ENCODE measurements at places on chromosomes 5 and 9. TPM values are rescaled to one million over a fixed set of nuclear protein-coding genes. Genes with fewer than 3 reads are reported as not detected.
A peak's percentile ranks its signal among the peaks of the same experiment; 100 is the strongest.

GRCh38 chr5:54645882-54646355, 128.4 kb downstream of the SNX18 start:
- peaks cover 57% of the 10 kb centered on the region for H3K4me1 ChIP-seq
- H3K27ac ChIP-seq = peak overlapping the region; percentile 53
- DNase-seq = no peak
- peaks cover 6% of the 10 kb centered on the region for H3K36me3 ChIP-seq
- no peaks in the 10 kb centered on the region for H3K27me3 ChIP-seq
- H3K4me3 ChIP-seq = peak overlapping the region; percentile 78

GRCh38 chr5:30698217-30698616, 495.3 kb upstream of the CDH6 start:
- no peak overlapping the region for H3K27ac ChIP-seq
- no peak for DNase-seq
- no peak overlapping the region for H3K4me3 ChIP-seq
- H3K4me1 ChIP-seq = no peaks in the 10 kb centered on the region

GRCh38 chr5:115054387-115054951, 115.2 kb downstream of the TRIM36 start:
- no peaks in the 10 kb centered on the region for H3K36me3 ChIP-seq
- no peaks in the 10 kb centered on the region for H3K4me1 ChIP-seq
- no peak overlapping the region for H3K27ac ChIP-seq
- H3K4me3 ChIP-seq = no peak overlapping the region
- peaks cover 15% of the 10 kb centered on the region for H3K27me3 ChIP-seq

The KIAA0825 gene
- 1.1 TPM for total RNA-seq

The CENPK gene
- 104 TPM for total RNA-seq

- H3K4me3 ChIP-seq = no peak overlapping the region
- H3K27me3 ChIP-seq = no peaks in the 10 kb centered on the region
- DNase-seq = no peak
- no peak overlapping the region for H3K27ac ChIP-seq
- H3K4me1 ChIP-seq = no peaks in the 10 kb centered on the region
Observed at GRCh38 chr9:111712369-111712768, 51.0 kb downstream of the GNG10 start.

The ROPN1L gene
- total RNA-seq = 0.58 TPM

The ISL1 gene
- not detected for total RNA-seq

The ARSB gene
- total RNA-seq = 12.4 TPM

DNA sequence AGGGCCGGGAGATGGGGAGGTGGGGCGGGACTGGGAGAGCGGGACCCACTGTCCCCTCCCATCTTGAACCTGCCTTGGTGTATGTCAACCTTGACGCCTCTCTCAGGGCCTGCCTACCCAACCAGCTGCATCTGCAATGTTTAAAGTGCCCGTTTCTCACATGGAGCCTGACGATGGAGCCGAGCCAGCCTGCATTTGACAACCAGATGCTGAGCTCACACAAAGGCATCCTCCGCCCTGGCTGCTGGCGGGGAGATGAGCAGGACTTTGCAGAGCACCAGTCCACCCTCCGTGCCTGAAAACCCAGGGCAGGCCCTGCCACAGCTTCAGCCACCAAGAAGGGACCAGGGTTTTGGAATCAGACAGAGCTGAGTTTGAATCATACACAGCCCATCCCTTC, 141.1 kb upstream of the SMIM23 start:
- H3K4me1 ChIP-seq = no peaks in the 10 kb centered on the region
- peaks cover 13% of the 10 kb centered on the region for H3K27me3 ChIP-seq
- DNase-seq = no peak
- no peaks in the 10 kb centered on the region for H3K36me3 ChIP-seq
- no peak overlapping the region for H3K27ac ChIP-seq
- no peak overlapping the region for H3K4me3 ChIP-seq

The CDH6 gene
- not detected for total RNA-seq

- H3K27ac ChIP-seq = no peak overlapping the region
- no peaks in the 10 kb centered on the region for H3K4me1 ChIP-seq
- DNase-seq = no peak
- no peaks in the 10 kb centered on the region for H3K27me3 ChIP-seq
Observed at GRCh38 chr5:12848709-12849108, 944.5 kb upstream of the CTNND2 start.

DNA sequence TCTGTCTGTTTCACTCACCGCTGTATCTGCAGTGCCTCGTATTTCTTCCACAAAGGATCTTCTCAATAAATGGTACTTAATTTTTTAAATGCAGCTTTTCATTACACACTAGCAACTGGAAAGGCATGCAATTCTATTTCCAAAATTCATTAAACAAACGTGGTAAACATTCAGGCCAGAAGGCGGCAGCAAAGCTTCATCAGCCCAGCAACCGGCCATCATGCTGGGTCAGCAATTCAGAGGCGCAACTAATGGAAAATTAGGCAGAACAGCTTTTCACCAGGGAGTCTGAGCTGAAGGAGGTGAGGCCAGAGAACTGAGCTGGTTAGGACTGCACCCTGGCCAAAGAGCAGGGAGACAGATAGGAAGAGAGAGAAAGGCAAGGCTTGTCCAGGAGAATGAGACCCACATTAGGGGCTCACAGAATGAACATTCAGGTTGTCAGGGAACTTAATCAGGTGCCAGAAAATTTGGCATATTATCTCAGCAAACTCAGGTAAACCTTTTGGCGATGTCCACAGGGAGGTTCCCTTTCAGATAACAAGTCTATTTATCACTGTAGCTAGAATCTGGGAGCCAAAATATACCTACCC, 17.7 kb upstream of the RNF180 start:
- no peaks in the 10 kb centered on the region for H3K4me1 ChIP-seq
- H3K27me3 ChIP-seq = no peaks in the 10 kb centered on the region
- no peak overlapping the region for H3K27ac ChIP-seq
- peak; percentile 2 for DNase-seq

DNA sequence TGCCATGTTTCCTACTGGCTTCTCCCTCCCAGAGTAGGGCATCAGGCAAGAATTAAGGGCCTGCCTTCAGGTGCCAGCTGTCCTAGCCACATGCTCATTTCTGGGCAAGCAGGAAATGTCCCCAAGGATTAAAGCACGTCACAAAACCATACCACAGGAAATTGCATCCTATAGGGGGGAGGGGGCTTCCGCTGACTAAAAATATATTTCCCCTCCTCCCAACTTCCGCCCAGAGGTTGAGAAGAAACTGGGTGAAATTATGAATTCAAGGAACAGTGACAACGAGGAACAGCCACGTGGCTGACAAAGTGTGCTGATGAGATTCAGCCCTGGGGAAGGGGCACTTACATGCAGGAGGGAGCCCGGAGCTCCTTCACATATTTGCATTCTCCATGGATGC, 4.1 kb downstream of the HBEGF start:
- peaks cover 57% of the 10 kb centered on the region for H3K4me1 ChIP-seq
- DNase-seq = peak; percentile 37
- H3K27me3 ChIP-seq = no peaks in the 10 kb centered on the region
- peak overlapping the region; percentile 83 for H3K27ac ChIP-seq
- H3K36me3 ChIP-seq = peaks cover 7% of the 10 kb centered on the region

- no peaks in the 10 kb centered on the region for H3K36me3 ChIP-seq
- no peak overlapping the region for H3K4me3 ChIP-seq
- DNase-seq = no peak
- no peak overlapping the region for H3K27ac ChIP-seq
- no peaks in the 10 kb centered on the region for H3K4me1 ChIP-seq
Observed at GRCh38 chr9:105168870-105169319, 75.6 kb upstream of the SLC44A1 start.

DNA sequence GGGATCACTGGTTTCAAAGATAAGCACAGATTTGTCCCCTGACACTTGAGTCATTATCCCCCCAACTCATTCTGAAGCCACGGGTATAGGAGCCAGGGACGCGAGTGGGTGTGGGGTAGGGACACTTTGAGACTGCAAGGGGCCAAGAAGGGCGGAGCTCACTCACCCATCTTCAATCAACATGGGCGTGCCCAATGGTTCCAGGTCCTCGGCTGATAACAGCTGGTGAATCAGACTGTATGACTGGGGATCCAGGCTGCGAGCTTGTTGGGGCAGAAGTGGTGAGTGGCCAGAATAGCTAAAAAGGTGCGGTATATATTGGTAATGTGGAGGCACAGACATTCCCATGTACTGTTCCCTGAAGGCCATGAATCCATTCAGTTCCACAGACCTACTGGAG, 30.7 kb upstream of the NR5A1 start:
- H3K27me3 ChIP-seq = peaks cover 5% of the 10 kb centered on the region
- H3K4me1 ChIP-seq = no peaks in the 10 kb centered on the region
- H3K36me3 ChIP-seq = no peaks in the 10 kb centered on the region

- no peaks in the 10 kb centered on the region for H3K36me3 ChIP-seq
Observed at GRCh38 chr9:129610213-129610472, 10.8 kb downstream of the C9orf50 start.

The LCN2 gene
- total RNA-seq = not detected

DNA sequence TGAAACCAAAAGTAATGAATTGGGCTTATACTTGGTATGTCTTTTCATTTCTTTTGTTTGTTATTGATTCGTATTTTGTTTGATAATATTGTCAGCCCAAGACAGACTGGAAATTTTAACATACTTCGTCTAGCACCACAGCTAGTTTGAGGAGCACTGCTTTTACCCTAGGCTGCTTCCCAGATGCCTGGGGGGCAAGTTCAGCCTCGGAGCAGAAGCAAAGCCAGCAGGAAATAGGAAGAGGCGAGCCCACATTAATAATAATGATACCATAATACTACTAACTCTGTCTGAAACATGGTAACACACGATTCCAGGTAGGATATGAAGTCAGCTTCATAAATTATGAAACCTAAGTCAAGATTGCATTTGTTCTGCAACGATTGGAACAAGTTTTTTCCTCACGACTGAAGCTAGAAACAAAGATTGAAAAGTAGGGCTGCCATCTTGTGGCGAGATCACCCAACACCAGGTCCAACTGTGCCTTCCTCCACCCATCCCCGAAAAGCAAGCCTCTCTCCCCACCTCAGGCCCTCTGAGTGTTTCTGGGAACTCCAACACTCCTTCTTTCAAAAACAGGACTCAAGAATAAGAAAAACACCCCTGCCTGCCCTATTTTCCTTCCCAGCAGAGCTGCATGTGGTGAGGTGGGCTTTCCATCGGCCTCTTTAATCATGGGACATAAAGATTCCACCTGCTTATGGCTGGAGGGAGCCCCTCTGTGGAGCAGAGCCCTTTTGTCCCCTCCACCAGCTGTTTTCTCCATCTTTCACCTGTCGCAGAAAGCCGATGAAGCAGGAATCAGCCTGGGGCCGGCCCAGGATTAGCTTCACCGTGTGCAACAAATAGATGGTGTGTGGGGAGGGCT, 236.4 kb downstream of the CAAP1 start:
- no peak overlapping the region for H3K27ac ChIP-seq
- H3K27me3 ChIP-seq = no peaks in the 10 kb centered on the region
- H3K4me3 ChIP-seq = no peak overlapping the region
- no peaks in the 10 kb centered on the region for H3K4me1 ChIP-seq
- no peaks in the 10 kb centered on the region for H3K36me3 ChIP-seq
- DNase-seq = no peak

DNA sequence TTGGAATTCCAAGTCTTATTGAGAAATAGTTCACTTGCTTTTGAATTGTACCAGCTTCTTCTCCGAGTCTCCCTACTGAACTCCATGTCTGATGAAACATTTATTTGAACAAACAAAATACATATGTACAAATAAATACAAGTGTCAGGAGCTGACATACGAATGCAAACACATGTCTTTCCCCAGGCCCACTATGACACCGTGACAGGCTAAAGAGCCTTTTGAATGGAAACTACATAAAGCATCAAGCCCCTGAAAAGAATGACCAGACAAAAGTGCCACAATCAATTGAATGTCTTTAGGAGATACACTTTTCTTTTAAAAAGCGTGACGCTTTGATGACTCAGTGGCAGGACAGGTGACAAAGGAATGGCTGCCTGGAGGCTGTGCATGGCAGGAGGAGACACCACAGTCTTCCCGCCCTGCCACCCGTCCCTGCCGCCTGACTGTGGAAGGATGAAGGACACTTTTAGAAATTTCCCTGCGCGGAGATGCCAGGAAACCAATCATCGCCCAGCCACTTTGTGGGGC, 112.4 kb upstream of the BNC2 start:
- no peak overlapping the region for H3K4me3 ChIP-seq
- no peaks in the 10 kb centered on the region for H3K36me3 ChIP-seq
- H3K4me1 ChIP-seq = no peaks in the 10 kb centered on the region
- H3K27ac ChIP-seq = no peak overlapping the region
- no peaks in the 10 kb centered on the region for H3K27me3 ChIP-seq

The SLC27A4 gene
- 10.2 TPM for total RNA-seq

The RCL1 gene
- total RNA-seq = 38.8 TPM

GRCh38 chr5:154647114-154647760, 107.9 kb upstream of the LARP1 start:
- peak overlapping the region; percentile 81 for H3K4me3 ChIP-seq
- DNase-seq = peak; percentile 22
- peaks cover 19% of the 10 kb centered on the region for H3K27me3 ChIP-seq
- peaks cover 8% of the 10 kb centered on the region for H3K36me3 ChIP-seq
- no peak overlapping the region for H3K27ac ChIP-seq

- H3K27me3 ChIP-seq = no peaks in the 10 kb centered on the region
- no peaks in the 10 kb centered on the region for H3K4me1 ChIP-seq
- H3K4me3 ChIP-seq = no peak overlapping the region
Observed at GRCh38 chr9:115877852-115878438, 275.6 kb upstream of the PAPPA start.

The PCDHA12 gene
- total RNA-seq = not detected

The ADAMTS13 gene
- total RNA-seq = 3.9 TPM

The PDE8B gene
- 0.36 TPM for total RNA-seq

The GNA14 gene
- total RNA-seq = not detected

The SMIM33 gene
- total RNA-seq = 0.22 TPM

DNA sequence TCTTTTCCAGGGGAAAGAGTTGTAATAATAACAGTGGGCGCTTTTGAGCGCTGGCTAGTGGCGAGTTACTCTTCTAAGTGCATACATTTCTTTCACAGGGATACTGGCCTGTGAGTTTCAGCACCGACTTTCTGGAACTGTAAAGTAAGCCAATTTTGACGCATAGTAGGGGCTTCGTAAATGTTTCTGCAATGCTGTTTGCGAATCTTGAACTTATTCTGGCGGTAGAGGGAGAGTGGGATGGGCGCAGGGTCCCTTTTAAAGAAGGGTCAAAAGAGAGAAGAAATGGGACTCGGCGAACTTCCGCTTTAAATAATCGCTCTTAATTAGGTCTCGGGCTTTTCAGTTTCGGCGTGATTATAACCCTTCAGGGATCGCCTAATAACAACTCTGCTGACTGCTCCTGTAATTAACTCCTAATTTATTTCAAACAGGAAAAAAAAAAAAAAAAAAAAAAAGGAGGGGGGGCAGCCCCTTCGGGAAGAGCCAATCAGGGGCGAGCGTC, 351 bp upstream of the MSX2 start:
- H3K27ac ChIP-seq = peak overlapping the region; percentile 49
- no peak for DNase-seq
- H3K4me3 ChIP-seq = peak overlapping the region; percentile 85
- no peaks in the 10 kb centered on the region for H3K36me3 ChIP-seq

All from activated T-cell treated with anti-CD3 and anti-CD28 coated beads, Interleukin-2, amount 50 U/mL, for 72 hours (primary cell).